Activated T-helper 17 cell treated with anti-CD3 and anti-CD28 coated beads, Interleukin-2, amount 50 U/mL, for 72 hours (primary cell): ENCODE measurements at places on chromosomes 3 and 15. TPM values are rescaled to one million over a fixed set of nuclear protein-coding genes. Genes with fewer than 3 reads are reported as not detected.

GREM1 gene
- not detected for total RNA-seq

CMTM6 gene
- total RNA-seq, result 101 TPM

PAK6 gene
- 1.4 TPM for total RNA-seq

DNA sequence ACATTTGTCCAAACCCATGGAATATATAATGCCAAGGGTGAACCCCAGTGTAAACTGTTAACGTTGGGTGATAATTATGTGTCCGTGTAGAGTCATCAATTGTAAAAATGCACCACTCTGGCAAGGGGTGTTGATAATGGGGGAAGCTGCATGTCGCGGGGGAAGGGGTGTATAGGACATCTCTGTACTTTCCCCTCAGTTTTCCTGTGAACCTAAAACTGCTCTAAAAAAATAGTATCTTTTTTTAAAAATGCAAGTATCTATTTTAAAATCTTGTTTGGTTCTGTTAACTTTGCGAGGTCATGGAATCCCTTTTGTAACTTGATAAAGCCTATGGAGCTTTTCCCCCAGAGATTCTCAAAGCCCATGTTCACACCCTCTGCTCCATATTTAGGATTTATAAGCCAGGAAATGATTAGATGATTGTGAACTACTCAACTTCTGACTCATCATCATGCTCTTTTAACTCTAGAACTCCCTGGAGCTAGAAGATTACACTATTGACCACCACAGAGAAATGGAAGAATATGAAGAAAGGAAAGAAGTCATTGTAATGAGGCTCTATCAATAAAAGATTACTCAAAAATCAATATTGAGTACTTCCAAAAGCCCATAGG lies 56.1 kb upstream of the C3orf49 start:
- ATAC-seq, result no peak

DNA sequence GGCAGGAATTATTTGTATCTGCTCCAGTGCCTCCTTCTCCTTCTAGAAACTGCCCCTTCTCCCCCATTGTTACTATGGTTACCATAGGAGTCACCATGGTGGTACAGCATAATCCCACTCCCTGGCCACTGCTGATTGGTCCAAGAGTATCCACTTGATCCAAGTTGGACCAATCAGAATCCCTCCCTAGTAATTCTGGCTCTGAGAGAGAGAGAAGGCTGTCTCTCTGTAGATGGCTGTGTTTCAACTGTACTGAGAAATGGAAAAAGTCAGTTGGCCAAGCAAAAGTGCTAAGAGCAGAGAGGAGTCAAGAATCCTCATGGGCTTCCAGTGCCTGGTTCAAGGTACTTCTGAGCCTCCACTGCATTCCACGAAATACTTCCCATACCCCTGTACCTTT lies 120.6 kb upstream of the SPATA12 start:
- ATAC-seq, result no peak

- no peak for ATAC-seq
Measured at GRCh38 chr3:58066842-58067241, 58.6 kb downstream of the FLNB start.

- peak; percentile 4 for ATAC-seq
Measured at GRCh38 chr3:42590989-42591756, 513 bp downstream of the SS18L2 start.

NEO1 gene
- 8.8 TPM for total RNA-seq

- no peak for ATAC-seq
Measured at GRCh38 chr3:65785065-65785645, 253.6 kb downstream of the MAGI1 start.

STARD5 gene
- total RNA-seq, result 5.9 TPM

- ATAC-seq, result no peak
Measured at GRCh38 chr15:68078365-68078764, 24.2 kb downstream of the PIAS1 start.

DNA sequence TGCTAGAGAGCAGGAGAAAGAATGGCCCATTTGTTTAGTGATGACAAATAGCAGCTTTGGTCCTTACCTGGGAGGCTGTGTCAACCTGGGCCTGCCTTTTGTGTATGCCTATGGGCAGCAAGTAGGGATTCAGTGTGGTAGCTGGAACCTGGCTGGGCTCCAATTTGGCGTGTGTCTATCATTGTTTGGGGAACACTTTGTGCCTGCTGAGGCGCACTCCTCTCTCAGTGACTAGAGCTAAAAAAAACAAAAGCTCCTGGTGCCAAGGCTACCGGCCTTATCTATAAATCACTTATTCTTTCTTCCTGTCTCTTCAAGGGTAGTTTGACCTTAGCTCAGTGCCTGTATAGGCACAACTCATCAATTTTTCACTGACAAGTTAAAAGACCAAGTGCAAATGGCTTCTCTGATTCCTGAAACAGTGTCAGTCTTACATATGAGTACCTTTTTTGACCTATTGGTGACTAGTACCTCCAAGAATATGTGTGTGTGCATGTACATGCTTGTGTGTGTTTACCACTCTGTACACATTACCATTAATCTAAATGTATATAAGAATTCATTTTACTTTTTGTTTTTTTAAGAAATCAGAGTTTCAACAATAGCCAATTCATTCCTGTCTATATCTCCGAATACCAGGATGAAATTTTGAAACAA lies 54.6 kb downstream of the GMNC start:
- no peak for ATAC-seq

TMC3 gene
- total RNA-seq, result not detected

- no peak for ATAC-seq
Measured at GRCh38 chr3:158330870-158331269, 221.0 kb downstream of the RSRC1 start.

DNA sequence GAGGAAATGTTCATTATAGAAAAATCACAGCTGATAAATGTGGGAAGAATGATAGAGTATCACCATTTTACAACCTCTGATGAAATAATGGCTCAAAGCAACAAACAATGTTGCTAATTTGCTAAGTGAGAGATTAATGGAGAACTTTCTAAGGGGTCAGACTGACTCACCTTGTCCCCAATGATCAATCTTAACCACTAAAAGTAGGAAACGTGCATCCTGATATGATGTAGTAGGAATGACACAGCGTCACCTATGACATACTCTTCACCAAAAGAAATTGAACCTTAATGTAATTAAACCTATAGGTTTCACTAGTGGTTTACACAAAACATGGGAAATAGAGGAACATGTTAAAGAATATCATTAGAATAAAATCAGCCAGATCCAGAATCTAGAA lies 35.1 kb upstream of the MLF1 start:
- ATAC-seq, result no peak

SCAANT1 gene
- total RNA-seq, result 2.4 TPM

APOD gene
- 4.2 TPM for total RNA-seq

DNA sequence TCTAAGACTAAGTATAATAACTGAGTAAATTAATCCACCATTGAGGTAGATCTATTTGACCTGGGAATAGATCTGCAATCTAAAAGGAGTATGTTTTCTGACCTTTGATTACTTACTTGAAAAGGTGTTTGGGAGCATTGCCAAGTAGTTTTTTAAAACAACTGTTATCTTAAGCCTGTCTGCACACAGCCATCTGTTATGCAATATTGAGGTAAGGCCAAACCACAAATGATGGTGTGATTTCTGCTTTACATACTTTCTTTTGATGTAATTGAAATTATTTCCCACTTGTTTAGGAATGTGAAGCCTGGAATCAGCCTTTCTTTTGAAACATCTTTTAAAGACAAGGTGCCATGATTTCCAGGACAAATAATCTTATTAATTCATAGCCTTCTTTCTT lies 274.0 kb downstream of the BBX start:
- no peak for ATAC-seq

DNA sequence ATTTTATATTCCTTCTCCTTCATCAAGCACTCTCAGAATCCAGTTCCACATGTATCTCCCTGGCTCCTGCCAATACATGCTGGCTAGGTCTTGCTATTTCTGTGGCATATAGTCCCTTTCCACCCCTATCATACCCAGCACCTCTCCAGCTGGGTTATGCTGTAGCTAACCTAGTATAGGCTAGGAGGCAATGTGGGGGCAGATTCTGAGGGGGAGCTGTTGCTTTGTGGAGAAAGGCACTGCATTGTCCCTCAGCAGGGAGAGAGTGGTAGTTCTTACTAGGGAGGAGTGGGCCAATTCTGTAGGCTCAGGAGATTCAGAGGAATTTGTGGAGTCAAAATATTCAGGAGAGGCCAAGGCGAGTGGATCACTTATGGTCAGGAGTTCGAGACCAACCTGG lies 39.4 kb upstream of the UBL7 start:
- ATAC-seq, result no peak

GRCh38 chr3:6791161-6791560 lies 69.8 kb upstream of the GRM7 start:
- ATAC-seq, result no peak

ZFYVE19 gene
- total RNA-seq, result 38.7 TPM

FETUB gene
- total RNA-seq, result not detected

GRCh38 chr3:113626503-113627371 lies 69.7 kb downstream of the USF3 start:
- ATAC-seq, result no peak

GRCh38 chr3:46293991-46294833 lies 52.0 kb downstream of the CCR3 start:
- peak; percentile 94 for ATAC-seq

GRCh38 chr15:98529205-98530145 lies 118.9 kb upstream of the IGF1R start:
- no peak for ATAC-seq

PRICKLE2 gene
- not detected for total RNA-seq

DNA sequence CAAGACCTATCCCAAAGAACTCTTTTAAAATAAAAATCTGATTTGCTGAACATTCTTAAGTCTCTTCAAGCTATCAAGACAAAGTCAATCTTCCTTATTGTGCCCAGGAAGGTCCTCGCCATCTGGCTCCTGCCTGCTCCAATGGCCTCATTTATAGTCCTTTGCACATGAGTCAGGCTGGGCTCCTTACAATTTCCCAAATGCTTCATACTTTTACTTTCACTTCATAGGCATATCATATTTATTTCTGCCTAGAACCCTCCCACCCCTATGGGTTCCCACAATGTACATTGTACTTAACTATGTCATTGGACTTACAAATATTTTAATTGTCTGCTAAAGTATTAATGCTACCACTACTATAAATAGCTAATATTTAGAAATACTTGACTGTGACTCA lies 9.1 kb downstream of the THRB start:
- ATAC-seq, result no peak

CLSTN2 gene
- 0.08 TPM for total RNA-seq

GRCh38 chr15:95417761-95418160 lies 912.7 kb upstream of the NR2F2 start:
- ATAC-seq, result no peak

- peak; percentile 98 for ATAC-seq
Measured at GRCh38 chr3:37974121-37975083, 16.2 kb upstream of the VILL start.

DNA sequence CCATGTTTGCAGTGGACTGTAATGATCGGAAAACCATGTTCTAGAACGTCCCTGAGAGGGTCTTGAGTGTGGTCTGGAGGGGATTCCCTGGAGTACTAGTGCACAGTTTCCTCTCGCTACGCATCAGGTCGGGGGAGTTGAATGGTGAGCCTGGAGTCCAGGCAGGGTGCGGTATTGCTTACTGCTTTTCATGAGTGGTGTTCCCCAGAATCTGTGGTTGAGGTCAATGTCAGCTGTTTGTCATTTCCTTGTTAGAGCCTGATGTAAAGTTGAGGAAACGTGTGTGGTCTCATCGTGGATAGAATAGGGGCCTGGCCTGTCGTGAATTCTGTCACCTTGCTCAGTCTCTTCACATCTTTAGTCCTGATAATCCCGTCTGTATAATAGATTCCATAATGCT lies 328.2 kb upstream of the LRRFIP2 start:
- no peak for ATAC-seq

CHRM5 gene
- not detected for total RNA-seq

DNA sequence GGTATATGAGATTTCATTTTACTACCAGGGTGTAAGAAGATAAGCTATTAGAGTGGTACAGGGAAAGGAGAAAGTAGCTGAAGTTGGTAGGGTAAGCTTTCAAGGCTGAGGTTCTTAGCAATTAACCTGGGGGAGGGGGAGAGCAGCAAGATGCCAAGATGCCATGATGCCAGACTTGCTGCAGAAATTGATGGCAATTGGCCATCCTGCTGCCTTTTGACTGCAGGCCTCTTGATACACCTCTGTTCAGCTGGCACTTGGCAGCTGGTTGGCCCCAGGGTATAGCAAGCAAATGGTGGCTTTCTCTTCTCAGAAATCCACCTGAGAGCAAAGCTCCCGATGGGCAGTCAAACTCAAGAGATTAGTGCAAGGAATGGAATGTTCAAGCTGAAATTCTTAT lies 21.4 kb upstream of the DPH6 start:
- no peak for ATAC-seq

GRCh38 chr3:129971351-129972052 lies 3.0 kb upstream of the TRH start:
- ATAC-seq, result no peak

CILP gene
- total RNA-seq, result 0.09 TPM

- ATAC-seq, result no peak
Measured at GRCh38 chr3:3778641-3779270, 20.5 kb upstream of the LRRN1 start.

DNA sequence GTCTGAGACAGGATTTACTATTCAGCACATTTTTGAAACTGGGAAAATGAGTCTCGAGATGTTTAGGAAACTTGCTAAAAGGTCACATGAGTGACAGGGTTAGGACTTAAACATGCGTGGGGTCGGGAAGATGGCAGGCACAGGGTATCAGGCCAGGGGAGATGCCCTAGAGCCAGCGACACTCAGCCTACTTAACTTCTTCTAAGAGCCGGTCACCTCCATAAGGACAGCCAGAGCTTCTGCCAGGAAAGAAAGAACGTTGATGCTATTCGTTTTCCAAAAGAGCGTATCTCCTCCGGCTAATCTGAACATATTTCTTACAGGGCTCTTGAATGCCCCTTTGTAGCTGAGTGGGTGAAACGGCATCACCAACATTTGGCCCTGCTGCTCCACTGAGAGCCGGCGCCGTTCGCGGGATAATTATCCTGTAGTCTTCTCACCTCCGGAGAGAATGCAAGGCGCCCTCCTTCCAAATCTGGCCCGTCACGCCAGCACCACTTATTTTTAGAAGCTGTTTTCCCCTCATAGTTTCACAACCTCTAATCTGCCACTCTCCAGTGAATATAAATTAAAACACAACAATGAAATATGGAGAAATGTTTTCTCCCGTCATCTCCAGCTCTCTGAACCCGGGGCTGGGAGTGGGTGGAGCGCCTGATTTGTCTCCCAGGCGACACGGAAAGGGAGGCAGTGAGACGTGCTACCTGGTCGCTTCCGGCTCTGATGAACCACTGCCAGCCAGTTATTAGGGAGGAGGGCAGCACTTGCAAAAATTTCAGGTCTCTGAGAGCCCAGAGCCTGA lies 58.5 kb downstream of the LIPC start:
- ATAC-seq, result no peak

DNA sequence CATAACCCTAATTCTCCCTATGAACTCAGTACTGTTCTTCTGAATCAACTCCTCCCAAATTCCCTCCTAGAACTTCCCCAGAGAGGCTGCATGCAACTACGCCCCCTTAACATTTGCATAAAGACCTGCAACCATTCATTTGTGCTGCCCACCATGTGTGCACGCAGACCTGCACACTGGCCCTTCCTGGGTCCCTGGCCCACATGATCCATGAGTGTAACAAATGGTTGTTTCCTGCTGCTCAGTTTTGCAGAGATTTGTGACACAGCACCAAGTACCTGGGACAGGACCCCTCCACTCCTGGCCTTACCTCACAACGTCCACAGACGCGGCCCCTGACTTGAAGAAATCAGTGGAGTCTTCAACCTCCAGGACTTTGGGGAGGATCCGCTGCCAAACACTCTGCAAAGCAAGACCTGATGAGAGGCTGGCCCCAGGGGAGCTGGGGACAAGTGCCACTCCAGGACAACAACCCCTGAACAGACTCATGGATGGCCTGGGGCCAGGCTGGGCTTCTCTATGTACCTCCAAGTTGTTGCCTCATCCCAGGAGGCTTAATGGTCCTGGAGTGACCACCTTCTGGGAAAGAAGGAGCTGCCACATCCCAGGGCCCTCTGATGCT lies 33.8 kb downstream of the ALDH1L1 start:
- no peak for ATAC-seq
